ENCODE measurements at places on chromosomes 16 and 17.

GRCh38 chr17:33798308-33798707 lies 456.8 kb upstream of the CCL2 start:
- DNase-seq, result no peak

- no peak for DNase-seq
Observed at GRCh38 chr17:14950216-14950615, 314.9 kb downstream of the PMP22 start.

GRCh38 chr16:58046936-58047335 lies 21.4 kb downstream of the MMP15 start:
- no peak for DNase-seq

- DNase-seq, result no peak
Observed at GRCh38 chr16:53129281-53130158, 74.7 kb downstream of the CHD9 start.

- peak; percentile 18 for DNase-seq
Observed at GRCh38 chr16:64864232-64864809, 257.5 kb downstream of the CDH11 start.

GRCh38 chr16:22126037-22126558 lies 33.8 kb downstream of the VWA3A start:
- no peak for DNase-seq
